ENCODE measurements at places on chromosomes 1 and 21. TPM values are rescaled to one million over a fixed set of nuclear protein-coding genes. Genes with fewer than 3 reads are reported as not detected.

The KRTAP7-1 gene
- not detected for total RNA-seq

The PRR9 gene
- total RNA-seq, result not detected

The ANXA9 gene
- 0.16 TPM for total RNA-seq

The MLLT11 gene
- total RNA-seq, result 1.9 TPM

The SLC22A15 gene
- 0.16 TPM for total RNA-seq

The C1orf56 gene
- 0.56 TPM for total RNA-seq

The LHX8 gene
- total RNA-seq, result not detected

The DFFA gene
- 10.4 TPM for total RNA-seq

The SERPINC1 gene
- not detected for total RNA-seq

The CFHR4 gene
- total RNA-seq, result not detected

The RIMS3 gene
- total RNA-seq, result 0.68 TPM

The CHRNB2 gene
- not detected for total RNA-seq

GRCh38 chr1:221897321-221897721, 155.4 kb upstream of the DUSP10 start:
- DNase-seq, result no peak

- no peak for DNase-seq
Observed at GRCh38 chr1:212412374-212412773, 2.3 kb downstream of the PACC1 start.

DNA sequence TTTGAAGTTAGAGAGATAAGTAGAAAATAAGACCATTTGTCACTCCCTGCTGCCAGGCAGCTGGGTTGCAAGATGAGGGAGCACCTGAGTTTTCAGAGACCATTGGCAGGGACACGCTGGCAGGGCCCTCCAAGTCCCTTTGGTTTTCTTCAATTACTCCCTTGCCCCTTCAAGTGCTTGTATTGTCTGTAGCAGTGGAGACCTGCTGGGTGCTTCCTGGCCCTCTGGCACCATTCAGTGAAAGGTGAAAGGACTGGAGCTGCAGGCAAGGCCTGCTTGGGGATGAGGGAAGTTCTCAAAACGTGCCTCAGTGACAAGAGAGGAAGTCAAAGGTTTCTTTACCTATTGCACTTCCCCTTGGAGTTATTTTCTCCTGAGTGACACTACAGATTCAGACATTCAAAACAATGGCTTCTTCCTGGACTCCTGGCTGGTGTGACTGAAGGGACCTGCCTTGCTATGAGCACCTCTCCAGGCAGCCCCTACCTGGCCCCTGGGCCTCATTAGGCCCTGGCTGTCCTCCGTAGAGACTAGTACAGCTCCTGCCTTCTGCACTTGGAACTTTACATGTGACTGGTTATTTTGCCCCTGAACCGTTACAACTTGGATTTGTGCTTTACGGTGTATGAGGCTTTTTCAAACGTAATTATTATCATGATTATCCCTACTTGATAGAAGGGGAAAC, 100.1 kb downstream of the C1orf21 start:
- DNase-seq, result no peak

DNA sequence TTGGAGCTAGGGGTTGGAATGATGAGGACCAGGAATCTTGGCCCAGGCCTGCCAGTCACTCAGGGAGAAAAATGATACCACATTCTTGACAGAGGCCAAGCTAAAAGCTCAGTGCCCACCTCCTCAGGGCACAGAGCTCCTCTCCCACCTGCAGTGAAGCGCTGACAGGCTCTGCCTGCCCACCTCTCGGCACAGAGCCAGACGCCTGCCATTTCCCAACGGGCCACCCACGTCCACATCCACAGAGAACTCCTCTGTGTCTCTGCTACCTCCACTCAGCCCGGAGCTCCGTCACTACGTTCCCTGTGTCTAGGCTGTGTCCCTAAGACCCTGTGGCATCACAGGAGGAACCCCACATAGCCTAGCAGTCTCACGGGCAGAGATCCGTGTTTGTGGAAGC, 60.8 kb downstream of the MRPL37 start:
- no peak for DNase-seq

GRCh38 chr1:236809148-236809547, 14.1 kb downstream of the MTR start:
- no peak for DNase-seq

DNA sequence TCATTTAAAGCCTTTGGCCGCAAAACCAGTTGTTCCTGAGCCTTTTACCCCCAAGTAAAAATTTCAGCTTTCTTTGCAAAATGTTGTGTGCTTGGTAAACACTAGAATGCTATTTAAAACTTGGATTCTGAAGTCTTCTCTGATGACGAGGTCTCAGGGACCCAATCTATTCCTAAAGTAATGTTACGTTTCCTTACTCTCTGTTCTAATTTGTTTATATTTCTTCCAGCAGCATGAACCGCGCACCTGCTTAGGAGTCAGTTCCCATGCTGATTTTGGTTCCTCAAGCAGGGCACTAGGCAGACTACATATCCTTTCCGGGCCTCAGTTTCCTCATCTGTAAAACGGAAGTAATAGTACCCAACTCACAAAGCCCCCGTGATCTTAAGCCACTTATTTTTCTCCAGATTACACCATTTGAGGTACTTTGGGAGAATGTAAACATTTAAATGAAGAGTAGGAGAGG, 969 bp upstream of the ALDH4A1 start:
- no peak for DNase-seq

GRCh38 chr1:44283524-44284173, 70.4 kb downstream of the DMAP1 start:
- DNase-seq, result no peak
